Activated naive CD8-positive, alpha-beta T cell treated with anti-CD3 and anti-CD28 coated beads, Interleukin-2, amount 50 U/mL, for 24 hours (primary cell): ENCODE measurements at places on chromosomes 6 and 20.

GRCh38 chr6:58290177-58290576 lies 972.7 kb downstream of the PRIM2 start:
- DNase-seq = no peak

GRCh38 chr20:56359212-56360132 lies 698 bp downstream of the FAM210B start:
- peak; percentile 24 for DNase-seq

GRCh38 chr6:81561071-81561564 lies 191.4 kb downstream of the TENT5A start:
- no peak for DNase-seq

- DNase-seq = no peak
Measured at GRCh38 chr6:134457941-134458340, 140.0 kb upstream of the SGK1 start.

- DNase-seq = peak; percentile 64
Measured at GRCh38 chr6:106117579-106117978, 31.4 kb downstream of the PRDM1 start.

- DNase-seq = no peak
Measured at GRCh38 chr6:26105109-26105730, 18.0 kb downstream of the HFE start.

DNA sequence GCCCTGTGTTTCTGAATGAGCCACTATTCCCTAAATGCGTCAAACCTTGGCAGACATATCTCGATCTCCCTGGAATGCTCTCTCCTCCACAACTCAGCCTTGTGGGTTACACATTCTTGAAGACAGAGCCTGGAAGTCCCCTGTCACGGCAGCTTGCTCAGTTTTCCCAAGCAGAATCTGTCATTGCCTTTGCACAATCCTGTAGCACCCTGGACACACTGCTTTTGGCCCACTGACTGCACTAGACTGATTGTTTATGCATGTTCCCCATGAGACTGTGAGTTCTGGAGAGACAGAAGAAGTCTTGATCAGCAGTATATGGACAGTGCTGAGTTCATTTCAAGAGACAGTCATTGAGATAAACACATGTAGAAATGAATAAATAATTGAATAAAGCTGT lies 406.7 kb downstream of the CD83 start:
- DNase-seq = no peak

GRCh38 chr6:111985202-111985731 lies 68.6 kb upstream of the CCN6 start:
- no peak for DNase-seq

- no peak for DNase-seq
Measured at GRCh38 chr6:27081931-27082330, 165.6 kb upstream of the PRSS16 start.

DNA sequence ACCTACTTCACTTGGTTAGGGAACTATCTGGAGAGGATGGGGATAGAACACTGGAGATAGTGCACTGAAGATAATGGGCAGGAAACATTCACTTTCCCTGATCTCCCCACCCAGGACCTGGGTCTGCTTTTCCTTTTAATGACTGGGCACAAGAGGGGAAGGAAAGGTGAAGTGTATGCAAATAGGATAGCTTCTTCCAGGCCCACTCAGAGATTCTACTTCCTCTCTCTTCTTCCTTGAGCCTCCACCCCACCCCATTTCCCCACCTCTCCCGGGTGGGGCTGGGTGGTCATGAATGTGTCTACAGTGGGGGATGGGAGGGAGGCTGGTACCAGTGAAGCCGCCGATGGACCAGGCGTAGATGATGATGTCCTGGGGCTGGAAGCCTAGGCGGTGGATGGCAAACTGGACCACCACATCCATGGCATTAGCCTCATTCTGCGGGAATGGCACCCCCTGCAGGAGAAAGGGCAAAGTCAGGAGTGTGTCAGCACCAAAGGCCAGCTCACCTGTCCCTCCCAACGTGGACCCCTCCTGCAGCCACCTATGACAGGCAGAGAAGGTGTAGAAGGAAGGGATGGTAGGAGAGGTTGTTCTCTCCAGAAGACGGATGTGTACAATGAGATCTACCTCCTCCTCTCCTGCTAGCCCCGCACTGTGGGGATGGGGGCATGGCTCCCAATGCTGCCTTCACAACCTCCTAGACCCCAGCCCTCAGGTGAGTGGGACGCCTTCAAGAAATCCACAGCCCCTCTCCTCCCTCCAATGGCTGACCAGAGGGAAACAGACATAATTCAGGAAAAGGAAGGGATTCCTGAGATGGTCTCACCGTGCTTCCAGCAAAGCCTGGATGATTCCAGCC lies 8.6 kb upstream of the LY6G5C start:
- DNase-seq = no peak

GRCh38 chr6:140036196-140036595 lies 661.7 kb upstream of the CITED2 start:
- DNase-seq = no peak

DNA sequence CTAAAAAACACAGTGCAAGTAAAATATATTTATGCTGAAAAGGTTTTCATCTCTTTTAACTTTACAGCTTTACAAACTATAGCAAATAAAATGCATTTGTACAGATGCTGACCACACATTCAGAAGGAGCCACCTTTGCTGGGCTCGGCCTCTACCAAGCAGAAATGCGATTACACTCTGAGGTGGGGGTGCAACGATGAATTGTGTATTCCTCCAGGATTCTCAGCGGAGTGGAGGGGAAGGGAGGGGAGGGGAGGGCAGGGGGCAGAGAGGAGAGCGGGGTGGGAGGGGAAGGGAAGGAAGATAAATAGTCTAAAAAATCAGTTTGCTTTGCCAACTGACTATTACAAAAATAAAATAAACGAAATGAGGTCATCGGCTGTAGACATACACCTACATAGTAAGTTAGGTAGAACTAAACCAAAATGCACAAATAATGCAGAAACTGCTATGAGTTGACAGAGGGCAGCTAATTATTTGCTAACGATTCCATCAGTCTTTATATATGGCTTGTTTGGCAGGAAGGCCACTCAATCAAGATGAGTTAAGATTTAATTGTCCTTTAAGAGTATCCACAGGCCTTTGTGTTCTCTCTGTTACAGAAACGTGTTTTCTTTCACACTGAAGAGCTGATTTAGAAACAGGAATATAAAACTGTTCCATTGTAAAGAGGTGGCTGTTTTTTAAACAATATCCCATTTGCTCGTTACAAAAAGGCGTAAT lies 90.1 kb downstream of the TAF4 start:
- DNase-seq = no peak

DNA sequence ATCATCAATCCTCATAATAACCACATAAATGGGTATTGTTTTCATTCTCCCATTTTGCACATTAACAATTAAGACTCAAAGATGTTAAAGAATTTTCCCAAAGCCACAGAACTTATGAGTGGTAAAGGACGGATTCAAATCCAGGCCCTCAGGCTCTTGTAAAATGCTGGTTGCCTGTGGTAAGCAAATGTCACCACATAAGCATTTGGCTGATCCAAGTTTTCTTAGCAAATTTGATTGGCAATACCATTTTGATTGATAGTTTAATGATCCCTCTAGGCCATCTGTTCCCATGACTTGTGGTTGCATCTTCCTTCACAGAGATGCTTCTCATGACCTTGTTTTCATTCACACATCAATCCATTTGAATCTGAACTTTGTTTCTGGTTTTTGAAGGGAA lies 252.0 kb upstream of the RIN2 start:
- DNase-seq = no peak

- DNase-seq = no peak
Measured at GRCh38 chr6:156691018-156691417, 86.2 kb upstream of the ARID1B start.

DNA sequence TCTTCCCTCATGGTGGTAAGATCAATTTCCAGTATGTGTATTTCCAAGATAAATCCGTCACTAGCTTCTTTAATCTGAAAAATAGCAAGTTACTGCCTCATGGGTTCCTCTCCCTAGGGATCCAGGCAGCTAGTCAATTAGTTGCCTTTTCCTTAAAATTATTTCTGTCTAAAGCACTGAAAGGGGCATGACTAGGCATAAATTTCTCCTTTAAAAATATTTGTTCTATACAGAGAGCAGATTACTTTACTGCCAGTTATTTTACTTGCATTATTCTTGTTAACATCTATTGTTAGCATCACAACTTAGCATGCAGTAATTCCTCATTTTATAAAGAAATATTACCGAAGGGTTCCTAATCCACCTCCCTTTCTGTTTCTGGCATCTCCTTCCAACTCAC lies 1.4 kb downstream of the MTCL3 start:
- no peak for DNase-seq

DNA sequence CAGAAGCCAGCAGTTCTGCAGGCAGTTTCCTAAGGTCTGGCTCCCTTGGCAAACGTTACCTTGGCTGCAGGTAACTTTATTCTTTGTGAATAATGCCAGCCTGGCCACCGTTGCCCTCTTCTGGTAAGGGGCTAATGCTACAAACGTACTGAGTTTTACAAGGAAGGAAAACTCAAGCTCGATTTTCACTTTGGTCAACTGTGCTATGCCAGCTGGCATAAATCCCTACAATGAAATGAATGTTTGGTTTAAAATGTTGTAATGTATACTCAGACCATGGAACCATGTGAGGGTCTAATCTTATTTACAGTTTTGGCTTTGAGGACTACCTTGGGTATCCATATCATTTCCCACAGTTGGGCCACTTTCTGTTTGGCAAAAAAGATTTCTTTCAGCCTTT lies 101.4 kb downstream of the SLX4IP start:
- no peak for DNase-seq

DNA sequence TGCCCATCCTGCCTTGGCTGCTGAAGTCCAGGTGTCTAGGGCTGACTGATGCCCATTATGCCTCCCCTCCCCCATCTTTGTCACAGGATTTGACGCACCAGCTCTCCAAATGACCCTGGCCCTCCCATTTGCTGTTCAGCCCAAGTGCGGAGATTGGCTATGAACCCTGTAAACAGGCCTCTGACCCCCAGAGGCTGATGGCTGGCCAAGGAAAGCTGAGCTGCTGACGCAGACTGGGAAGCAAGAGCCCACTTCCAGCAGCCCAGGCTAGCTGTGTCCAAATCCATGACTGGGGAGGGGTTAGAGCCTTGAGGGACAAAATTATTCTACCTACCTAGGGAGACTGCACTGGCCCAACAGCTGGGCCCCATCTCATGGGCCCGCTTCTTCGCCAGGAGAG lies 797 bp upstream of the GNRH2 start:
- no peak for DNase-seq

GRCh38 chr6:166997768-166998255 lies 1.4 kb upstream of the CEP43 start:
- DNase-seq = peak; percentile 58

DNA sequence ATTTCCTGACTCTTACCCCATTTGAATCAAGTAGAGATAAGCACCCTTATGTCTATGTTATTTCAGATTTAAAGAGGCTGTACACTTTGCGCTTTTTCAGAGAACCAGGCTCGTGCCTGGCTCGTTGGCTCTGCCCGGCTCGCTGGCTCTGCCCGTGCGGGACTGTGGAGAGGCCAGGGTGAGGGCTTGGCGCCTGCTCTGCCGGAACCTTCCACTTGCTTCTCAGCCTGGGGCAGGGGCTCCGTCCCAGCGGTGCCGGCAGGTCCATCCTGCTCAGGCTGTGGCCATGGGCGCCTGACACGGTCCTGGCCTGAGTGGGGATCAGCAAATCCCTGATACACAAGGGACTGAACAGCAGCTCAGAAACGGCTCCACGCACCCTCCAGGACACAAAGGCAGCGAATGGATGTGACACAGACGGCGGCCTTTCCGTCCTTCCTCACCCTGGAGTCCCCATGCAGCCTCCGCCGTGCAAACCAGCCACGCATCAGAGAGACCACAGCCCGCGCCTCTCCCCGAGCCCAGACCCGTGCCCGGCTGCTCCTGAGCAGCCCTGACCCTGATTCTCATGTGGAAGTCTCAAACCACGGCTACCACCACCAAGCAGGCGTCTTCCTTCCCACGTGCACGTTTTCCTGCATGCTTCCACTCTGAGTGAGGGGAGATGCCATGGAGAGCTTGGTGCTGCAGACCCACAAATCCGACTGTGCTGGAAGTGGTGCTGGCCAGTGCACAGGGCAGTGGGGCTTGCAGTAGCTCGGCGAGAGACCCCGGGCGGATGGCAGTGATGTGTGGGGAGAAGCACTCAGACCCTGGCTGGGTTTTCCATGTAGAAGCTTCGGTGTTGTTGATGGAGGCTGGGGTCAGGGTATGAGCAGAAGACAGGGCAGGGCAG lies 233.9 kb downstream of the ERMARD start:
- no peak for DNase-seq

GRCh38 chr6:97668716-97669115 lies 385.7 kb upstream of the MMS22L start:
- DNase-seq = no peak

- no peak for DNase-seq
Measured at GRCh38 chr6:143828572-143828971, 14.6 kb upstream of the LTV1 start.

DNA sequence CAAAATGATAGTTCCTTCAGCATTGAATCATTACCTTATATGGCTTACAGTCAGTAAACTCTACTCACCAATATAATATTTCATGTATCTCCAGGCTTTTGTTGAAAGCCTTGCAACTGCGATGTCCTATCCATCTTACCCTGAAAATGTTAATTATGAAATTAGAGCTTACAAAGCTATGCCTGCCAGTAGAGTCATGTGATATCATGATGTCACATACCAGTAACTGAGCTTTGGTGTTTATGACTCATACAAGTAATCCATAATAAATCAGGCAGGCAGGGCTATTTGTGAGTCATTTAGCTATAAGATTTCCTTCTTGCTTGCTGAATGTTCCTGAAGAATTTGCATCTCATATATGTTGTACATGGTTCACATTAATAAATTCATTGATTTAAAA lies 44.9 kb upstream of the FAM83B start:
- no peak for DNase-seq

DNA sequence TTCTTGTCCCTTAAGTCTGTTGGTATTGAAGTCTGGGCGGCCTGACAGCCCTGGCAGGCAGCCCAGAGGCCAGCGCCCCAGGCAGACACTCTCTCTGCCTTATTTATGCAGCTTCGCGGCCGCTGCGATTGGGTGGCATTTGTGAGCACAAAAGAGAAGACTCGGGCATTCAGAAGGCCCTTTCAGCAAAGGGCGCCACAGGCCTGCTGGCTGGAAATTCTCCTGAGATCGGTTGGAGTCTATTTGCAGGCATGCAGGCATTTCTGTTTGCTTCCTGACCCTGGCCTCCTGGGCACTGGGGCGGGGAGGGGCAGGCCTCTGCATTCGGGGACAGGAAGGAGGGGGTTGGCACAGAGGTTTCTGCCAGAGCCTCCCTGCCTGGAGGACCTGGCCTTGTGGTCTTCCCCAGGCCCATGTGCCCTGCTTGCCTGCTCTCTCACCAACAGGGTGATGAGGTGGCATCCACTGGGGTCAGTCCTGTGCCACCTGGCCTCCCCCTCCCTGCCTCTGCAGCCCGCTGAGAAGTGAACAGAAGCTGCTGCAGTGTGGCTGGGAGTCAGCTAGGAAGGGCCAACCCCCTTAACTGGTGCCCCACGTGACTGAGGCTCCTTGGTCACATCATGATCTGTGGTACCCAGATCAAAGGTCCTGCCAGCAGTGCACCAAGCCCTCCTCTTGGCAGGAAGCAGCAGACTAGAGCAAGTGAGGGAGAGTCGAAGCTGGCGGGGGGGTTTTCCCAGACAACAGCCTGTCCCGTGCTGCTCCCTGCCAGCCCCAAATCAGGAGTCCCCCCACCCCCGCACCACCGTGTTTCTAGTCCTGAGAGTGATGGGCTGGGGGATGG lies 16.6 kb upstream of the CCDC167 start:
- DNase-seq = peak; percentile 86

GRCh38 chr6:138004430-138005287 lies 102.6 kb downstream of the PERP start:
- peak; percentile 26 for DNase-seq

- DNase-seq = no peak
Measured at GRCh38 chr6:134734312-134734869, 215.5 kb downstream of the ALDH8A1 start.
